Esophagus squamous epithelium (tissue), 5 donors: ENCODE measurements at places on chromosomes 3 and 15.

DNA sequence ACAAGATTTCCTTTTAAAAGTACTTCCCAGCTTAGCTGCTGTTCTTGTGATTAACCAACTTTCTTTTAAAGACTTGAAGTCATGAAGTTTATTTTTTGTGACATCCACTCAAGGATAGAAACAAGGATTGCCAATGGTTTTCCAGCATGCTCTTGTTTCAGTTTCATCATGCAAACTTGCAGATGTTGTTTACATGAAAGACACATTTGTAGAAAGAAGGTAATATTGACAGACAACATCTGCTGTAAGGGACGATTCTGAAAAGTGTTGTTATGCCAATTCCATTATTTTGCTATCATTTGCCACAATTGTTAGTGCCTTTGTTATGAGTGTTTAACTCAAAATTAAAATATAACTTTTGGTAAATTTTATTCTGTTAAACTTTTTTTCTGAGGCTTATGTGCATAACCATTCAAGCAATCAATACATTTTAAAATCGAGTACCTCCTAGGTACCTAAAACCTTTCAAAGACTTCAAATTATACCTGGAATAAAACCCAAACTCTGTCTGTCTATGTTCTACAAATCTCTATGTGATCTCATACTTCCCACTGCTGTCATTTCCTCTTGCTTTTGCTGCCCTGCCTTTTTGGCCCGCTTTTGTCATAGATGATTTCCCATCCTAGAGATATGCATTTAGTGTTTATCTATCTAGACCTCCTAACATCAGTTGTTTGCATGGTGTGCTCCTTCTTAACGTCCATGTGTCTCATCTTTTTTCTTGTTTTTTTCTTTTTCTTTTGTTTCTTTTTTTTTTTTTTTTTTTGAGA, 630.4 kb downstream of the NR2F2 start:
- DNase-seq = no peak

DNA sequence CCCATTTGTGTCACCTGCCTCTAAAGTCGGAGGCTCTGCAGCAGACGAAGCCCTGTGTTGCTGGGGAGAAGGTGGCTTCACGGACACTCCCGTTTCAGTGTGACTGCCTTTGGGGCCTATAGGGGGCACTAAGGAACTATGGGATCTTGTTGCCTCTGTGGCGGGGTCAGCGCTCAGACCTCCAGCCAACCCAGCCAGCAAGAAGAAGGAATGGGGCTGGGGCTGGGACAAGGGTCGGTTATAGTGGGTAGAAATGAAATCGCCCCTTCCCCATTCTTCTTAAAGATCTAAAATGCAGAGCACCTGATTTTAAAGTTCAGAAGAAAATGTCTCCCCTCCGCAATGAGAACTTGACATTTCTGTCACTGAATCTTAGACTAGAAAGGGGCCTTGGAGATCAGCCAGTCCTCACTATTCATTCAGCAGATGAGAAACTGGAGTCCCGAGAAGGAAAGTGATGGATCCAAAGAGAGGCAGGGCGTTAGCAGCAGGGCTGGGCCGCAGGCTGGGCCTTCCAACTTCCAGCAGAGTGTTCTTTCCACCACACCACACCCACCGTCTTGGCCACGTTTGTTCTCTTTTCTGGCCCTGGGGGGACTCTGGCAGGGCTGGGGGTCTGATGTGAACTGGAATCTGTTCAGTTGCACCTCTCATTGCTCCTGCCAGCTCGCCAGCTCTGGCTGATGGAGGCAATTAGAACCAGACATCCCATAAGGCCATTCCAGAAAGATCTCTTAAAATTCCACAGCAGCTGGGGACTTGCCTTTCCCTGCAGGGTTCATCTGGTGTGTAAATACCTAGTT, 195.4 kb downstream of the OPA1 start:
- no peak for DNase-seq

GRCh38 chr3:10816019-10816862, at the start of gene SLC6A11:
TSS of gene SLC6A11 (plus strand) at chr3:10816228. CDS start at chr3:10816266, 38 bp downstream.
- DNase-seq = no peak

DNA sequence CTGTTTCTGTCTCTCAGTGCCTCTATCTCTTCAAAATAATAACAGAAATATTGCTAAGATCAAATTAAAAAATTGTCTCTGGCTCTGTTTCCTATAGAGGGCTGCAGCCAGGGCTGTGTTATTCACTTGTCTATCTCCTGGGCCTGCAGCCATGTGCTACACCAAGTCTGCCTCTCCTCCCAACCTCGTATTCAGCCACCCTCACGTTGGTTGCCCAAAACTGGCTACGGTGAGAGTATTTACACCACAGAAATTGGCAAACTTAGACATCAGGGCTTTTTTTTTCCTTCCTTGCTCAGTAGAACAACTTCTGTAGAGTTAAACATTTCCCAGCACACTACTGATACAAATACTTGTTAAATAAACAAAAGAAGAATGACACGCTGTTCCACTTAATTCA, 320.9 kb upstream of the ICE2 start:
- DNase-seq = no peak

- DNase-seq = no peak
Measured at GRCh38 chr3:52090131-52090932, 34.0 kb upstream of the DUSP7 start.

DNA sequence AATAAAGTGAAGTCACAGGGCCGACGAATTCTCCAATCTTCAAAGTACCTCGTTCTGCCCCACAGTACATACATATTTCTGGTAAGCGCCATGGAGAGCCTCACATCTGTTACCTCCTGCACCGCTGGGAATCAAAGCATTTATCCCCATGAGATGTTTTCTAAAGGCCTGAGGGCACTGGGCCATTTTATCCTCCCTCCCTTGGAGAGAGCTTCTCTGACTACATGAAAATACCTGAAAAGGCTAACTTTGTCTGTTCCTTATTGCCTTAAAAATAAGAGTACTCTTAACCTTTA, 148.1 kb downstream of the RORA start:
- DNase-seq = no peak

DNA sequence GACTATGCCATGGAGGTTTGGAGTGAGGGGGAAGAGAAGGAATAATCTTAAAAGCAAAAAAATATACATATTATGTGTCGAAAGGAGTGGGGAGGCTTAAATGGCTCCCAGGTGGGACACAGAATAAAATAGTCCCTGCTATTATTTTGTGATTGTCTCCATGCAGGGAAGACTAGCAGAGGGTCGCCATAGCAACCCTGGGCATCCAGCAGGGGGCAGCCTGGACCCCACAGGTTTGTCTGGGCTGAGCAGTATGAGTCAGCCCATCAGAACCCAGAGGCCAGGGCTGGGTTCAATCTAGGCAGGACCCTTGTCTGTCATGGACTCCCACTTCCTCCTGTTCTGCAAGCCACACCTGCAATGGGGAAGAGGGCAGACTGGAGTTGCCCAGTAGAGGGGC, 17.6 kb upstream of the LINGO1 start:
- DNase-seq = no peak

GRCh38 chr3:149432149-149432548, 42.3 kb upstream of the TM4SF4 start:
- no peak for DNase-seq

- no peak for DNase-seq
Measured at GRCh38 chr3:154972951-154973350, 107.2 kb upstream of the MME start.

DNA sequence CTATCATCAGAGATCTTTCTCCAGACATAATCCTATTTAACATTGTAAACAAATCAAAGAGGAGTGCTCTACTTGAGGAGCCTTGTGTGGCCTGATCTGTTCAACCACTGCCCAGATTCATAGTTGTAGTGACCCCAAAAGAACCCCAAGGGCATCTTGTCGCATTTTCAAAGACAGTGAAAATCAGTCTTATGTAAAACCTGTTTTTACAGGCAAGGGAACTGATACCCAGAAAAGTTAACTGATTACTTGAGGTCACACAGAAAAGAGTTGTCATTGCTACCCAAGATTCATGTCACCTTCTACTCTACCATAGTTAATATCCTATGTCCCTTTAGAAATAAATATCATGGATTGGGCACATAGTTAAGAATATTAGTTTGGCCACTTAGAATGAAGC, 40.5 kb upstream of the ARPP21 start:
- DNase-seq = no peak

GRCh38 chr15:52213206-52213605, 22.0 kb upstream of the GNB5 start:
- DNase-seq = no peak

DNA sequence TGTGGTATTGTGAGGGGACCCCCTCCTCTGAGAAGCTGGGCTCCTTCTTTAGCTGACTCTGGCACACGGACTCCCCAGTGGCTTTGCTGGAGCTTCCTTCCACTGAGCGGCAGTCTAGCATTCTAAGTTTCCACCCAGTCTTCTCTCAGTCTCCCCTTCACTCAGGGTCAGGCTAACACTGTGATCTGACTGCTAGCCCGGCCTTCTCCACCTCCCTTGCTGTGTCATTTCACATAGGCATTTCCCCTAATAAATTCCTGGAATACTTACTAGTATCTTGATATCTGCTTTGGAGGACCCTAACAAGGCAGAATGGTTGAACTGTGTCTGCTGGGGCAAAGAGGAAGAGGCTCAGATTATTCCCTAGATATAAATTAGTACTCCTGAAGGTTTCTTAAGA, 106.2 kb upstream of the THBS1 start:
- no peak for DNase-seq
